CD4-positive, alpha-beta T cell (primary cell): ENCODE measurements at places on chromosomes 6 and 20.

DNA sequence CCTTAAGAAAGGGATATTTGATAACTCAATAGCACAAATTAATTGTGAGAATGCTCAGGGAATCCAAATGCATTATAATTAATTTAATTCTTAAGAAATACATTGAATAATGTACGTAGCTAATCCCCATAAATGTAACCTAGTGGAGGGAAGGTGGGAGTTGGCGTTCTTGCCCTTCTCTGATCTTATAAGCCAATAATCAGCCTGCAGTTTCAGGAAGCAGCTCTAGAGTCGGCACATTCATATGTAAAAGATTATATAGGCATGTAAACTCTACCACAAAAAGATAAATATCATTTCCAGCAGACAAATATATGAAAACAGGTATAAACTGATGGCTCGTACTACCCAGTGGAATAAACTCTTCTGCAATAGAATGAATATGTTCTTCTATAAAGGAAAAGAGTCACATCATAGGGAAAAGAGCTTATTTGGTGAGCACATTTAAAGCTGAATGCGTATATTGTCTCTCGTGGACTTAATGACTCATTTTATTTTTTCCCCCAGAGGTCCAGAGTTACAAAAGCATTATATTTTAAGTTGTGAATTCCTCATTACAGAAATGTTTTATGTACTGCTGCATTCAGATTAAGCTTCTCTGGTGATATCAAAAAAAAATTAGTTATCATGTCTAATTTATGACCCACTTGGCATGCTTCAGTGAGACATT is 112.2 kb downstream of the TFAP2A start:
- DNase-seq: no peak

DNA sequence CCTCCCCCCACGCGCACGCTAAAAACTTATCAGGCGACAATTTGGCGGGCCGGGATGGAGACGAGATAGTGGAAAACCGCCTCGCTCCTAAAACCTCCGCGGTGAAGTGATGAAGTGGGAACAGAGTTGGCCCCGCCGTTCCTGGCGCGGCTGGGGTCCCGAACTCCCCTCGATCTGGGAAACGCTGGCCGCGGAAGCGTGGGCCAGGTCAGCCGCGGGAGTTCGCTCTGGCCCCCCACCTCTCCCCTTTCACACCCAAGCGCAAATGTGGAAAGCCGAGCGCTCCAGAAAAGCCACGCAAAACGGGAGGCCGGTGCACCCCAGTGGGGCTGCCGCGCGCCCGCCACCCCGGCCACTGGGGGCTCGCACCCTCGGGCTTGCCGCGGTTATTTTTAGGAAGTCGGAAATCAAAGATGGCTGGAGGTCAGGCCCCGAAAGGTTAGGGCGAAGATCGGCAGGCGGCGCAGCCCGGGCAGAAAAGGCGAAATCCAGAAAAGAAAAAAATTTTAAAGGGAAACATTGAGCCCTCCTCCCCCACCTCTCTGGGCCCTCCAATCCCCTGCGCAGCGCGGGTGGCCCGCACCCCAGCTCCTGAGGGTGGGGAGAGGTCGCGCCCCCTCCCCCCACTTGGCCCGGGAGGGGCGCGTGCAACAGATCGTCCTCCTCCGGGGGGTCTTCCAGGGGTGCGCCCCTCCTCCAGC is 1.0 kb downstream of the SALL4 start:
- DNase-seq: no peak

DNA sequence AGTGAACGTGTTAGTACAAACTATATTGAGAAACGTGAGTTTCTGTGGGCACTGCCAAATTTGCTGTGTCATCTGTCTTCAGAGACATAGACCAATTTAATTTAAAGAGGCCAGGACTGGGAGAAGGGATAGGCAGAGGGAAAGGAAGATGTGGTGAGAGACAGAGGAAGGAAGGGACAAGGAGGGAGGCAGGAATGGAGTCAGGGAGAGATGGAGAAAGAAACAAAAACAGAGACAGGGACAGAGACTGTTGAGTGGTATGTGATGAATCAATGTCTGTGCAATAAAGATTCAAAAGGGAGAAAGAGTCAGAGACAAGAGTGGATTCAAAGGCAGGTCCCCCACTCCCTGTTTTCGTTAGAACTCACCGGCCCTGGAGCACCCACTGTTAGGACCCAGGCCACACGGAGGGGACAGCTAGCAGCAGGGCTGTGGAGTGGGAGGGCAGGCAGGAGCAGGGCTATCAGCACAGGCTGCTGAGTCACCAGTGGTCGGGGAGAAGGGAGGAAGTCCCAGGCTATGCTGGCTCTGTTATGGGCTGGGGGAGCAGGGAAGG is 51.6 kb upstream of the CHD6 start:
- DNase-seq: no peak

DNA sequence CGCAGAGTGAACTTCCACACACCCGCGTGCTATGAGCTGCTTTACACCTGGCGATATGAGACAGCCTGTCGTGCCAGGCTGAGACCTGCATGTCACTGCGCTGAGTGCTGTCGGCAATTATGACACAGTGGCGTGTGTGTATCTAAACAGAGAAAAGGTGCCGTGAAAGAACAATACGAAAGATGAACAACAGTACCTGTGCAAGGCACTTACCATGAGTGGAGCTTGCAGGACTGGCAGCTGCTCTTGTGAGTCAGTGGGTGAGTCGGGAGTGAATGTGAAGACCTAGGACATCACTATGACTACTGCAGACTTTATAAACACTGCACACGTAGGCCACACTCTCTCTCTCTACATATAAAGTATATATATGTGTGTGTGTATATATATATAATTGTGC is 68.5 kb upstream of the DUSP22 start:
- no peak for DNase-seq
